ENCODE measurements at places on chromosomes 4 and X.

GRCh38 chr4:152115794-152116193 lies 355.0 kb upstream of the GATB start:
- no peak for DNase-seq

GRCh38 chr4:15240764-15241163 lies 187.1 kb upstream of the C1QTNF7 start:
- DNase-seq, result no peak

DNA sequence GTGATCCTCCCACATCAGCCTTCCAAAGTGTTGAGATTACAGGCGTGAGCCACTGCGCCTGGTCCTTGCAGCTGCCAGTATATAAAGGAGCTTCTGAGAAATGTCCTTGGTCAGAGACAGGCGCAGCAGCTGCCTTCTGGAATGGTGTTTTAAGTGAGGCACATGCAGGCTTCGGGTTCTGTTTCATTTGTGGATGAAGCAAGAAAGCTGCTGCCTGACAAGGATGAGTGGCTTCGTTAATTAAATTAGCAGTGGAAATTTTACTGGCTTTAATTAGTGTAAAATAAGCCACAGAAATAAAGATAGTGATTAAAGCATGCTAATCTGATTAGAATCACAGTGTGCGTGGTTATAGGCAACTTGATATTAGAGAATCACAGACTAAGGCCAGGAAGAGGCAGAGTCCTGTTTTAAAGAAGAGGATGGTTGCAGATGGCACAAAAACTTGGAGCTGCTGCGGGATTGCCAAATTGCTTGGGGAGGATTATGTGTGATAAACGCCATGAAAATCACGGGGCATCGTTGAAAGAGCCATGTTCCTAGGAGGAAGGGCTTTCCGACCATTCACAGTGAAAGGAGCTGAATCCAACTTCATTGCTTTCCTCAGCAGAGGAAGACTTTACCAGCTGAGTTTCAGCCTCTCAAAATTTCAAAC lies 348.4 kb upstream of the FAT1 start:
- no peak for DNase-seq

DNA sequence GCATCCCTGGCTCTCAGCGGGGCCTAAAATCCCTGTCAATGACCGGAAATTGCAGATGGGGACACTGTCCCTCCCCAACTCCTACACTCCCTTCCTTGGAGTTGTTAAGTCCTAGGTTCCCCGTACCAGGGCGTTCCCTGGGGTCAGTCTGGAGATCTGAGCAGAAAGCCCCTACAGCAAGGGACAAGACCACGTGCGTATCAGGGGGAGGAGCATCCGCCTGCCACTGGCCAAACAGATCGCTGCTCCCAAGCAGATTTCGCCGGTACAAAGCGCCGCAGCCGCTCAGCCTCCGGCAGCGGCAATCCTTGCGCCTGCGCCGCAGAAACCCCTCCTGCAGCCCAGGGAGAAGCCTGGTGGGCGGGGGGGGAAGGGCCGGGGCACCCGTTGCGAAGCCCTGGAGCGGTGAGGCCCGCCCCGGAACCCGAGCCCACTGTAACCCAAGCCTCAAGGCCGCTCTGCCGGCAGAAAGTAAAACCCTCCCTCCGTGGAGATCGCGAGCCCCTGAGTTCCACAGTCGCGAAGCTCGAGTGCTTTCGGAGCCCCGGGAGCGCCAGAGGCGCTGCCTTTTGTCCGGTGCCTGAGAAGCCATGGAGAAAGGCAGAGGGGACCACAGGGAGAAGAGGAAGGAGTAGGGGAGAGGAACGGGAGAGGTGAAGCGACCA lies 2.7 kb downstream of the CRMP1 start:
- DNase-seq, result peak; percentile 82

DNA sequence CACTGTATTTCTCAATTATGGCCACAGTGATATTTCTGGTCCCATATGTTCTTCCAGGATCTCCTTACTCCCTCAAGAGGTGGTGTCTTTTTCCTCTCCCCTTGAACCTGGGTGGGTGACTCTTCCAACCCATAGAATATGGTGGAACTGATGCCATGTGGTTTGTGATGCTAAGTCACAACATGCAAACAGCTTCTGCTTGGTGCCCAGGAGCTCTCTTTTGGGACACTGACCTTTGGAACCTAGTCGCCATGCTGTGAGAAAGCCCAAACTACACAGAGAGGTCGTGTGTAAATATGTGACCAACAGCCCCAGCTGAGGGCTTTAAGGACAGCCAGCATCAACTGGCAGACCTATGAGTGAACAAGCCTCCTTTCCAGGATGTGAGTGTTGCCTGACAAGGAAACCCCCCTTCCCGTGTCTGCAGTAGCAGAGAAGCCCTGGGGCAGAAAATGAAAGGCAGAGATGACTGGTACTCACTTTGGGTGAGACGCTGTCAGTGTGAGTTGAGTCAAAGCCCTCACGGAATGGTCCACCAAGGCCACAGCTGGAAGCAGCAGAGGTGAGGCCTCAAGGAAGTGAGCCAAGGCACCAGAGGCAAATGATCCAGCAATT lies 223.4 kb downstream of the BCOR start:
- no peak for DNase-seq

DNA sequence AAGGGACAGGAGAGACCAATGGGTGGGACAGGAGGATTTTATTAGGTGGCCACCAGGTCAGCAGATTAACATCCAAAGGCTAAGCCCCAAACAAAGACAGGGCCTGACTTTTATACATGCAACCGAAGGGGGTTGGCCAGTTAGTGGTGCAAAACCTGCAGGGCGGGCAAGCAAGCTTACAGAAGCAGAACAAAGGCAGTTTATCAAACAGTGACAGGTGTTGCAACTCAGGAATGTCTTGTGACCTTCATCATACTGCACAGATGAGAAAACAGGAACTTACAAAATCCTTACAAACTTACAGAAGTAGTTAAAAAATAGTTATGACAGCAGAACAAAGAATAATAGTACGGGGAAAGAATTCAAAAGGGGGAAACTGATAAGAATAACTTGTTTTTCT lies 708.1 kb downstream of the GLUD2 start:
- DNase-seq, result no peak

DNA sequence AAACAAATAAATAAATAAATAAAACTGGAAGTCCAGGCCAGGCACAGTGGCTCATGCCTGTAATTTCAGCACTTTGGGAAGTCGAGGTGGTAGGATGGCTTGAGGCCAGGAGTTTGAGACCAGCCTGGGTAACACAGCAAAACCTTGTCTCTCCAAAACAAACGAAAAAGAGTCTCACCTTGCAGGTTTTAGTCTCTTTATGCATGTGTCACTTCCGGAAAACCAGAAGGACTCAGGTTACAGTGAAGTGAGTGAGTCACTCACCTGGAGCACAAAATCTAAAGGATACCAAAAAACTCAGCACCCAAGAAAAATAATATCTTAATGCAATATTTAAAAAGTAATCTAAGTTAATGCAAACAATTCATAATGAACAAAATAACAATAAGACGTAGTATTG lies 20.1 kb upstream of the SLC34A2 start:
- no peak for DNase-seq

GRCh38 chr4:106677213-106677612 lies 308.6 kb upstream of the GIMD1 start:
- DNase-seq, result no peak

- DNase-seq, result no peak
Measured at GRCh38 chrX:11401966-11402365, 108.8 kb downstream of the AMELX start.

GRCh38 chr4:127212701-127213100 lies 420.1 kb upstream of the INTU start:
- DNase-seq, result no peak

DNA sequence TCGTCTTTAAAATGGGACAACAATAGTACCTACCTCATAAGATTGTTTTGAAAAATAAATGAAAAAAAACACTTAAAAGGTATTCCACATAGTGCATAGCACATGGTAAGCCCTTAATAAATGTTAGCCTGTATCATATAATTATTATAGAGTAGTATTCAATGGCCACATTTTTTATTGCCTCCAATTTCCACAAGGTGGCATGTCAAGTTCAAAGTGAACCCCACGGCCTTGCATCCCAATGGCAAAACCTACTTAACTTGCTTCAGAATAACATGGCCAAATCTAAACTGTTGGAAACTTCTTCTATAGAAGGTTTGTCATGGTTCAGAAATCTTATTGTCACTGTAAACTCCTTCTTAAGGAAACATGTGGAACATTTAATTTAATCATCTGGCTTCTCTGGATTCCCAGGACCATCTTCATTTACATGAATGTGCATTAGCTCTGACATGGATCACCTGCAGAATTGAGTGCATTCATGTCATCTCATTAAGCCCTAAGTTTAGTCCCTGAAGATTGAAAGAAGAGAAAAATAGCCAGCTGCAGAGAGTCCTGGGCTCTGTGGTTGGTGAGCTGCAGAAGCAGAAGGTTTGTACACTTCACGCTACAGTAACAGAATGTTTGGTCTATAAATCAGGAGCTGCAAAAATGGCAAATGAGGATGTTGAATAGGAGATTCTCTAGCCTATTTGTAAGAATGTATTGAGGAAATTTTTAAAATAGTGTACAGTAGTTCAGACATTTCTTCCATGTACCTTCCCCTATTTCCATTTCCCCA lies 61.0 kb downstream of the ANXA3 start:
- peak; percentile 14 for DNase-seq

- DNase-seq, result no peak
Measured at GRCh38 chrX:30864383-30864785, 24.7 kb downstream of the TAB3 start.

DNA sequence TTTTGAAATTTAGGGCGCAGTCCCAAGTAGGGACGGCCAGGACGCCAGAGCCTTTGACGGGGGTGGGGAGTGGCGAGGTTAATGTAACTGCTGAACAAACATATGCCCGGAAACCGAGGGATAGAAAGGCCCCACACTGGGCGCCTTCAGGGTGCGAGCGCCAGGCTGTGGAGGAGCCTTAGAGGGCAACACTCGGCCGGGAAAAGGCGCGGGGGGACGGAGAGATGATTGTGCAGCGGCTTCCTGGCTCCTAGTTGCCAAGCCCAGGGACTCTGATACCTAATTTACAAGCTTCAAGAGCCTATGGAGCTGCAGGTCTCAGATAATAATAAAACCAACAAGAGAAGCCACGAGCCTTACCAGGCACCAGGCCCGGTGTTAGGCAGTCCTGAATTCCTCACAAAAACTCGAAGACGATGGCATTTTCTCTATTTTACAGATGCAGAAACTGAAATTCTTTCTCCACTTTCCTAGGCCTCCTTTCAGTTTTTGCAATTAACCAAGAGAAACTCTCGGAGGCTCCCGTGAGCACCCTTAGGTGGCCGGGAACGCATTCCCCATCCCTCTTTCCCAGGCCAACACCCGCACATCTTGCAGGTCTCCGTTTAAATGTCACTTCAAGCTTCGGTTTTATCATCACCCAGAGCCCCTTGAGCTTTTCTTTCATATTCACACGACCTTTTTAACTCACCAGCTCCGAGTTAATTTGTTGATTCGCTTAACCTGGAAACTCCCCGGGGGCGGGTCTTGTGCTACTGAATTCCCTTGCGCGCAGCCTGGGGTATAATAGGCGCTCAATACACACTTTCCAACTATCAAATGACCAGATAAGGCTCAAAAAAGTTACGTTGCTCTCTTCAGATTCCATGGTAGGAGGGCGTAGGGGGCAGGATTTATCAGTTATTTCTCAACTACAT lies 6.4 kb upstream of the GSX2 start:
- DNase-seq, result no peak

DNA sequence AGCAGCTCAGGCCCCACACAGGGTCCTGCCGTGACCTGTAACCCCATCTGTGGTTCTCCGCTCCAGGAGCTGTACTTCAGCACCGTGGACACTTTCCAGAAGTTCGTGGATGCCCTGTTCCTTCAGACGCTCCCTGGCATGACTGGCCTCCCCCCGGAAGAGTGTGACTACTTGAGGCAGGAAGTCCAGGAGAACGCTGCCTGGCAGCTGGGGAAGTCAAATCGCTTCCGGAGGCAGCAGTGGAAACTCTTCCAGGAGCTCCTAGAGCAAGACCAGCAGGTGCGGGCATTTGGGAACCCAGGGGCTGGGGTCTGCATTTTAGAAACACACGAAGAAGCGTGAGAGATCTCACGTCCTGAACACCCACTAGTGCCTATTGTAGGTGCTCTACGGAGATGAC lies 72.5 kb downstream of the EVC start:
- no peak for DNase-seq

DNA sequence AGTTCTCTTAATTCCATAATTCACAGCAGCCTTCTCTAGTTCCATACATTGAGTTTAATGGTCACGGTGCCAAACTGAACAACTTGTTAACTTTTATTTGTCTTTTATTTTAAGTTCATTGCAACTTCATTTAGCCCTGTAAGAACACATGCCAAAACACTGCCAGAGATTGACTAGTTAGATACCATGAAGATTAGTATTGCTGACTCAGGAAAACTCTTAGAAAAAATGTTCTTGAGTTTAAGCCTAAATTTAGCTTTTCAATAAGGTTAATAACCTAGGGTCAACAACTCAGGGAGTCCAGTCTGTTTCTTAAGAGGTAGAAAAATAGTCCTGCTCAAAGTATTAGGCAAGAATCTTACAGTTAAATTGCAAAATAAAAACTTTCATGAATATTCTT lies 25.7 kb downstream of the SPANXN2 start:
- no peak for DNase-seq

GRCh38 chrX:39953879-39954278 lies 143.9 kb downstream of the BCOR start:
- peak; percentile 41 for DNase-seq

- DNase-seq, result no peak
Measured at GRCh38 chr4:103400405-103400804, 202.3 kb upstream of the CENPE start.

GRCh38 chr4:19135895-19136633 lies 1114.5 kb upstream of the LCORL start:
- DNase-seq, result no peak

- no peak for DNase-seq
Measured at GRCh38 chr4:17665346-17665745, 50.9 kb downstream of the MED28 start.

- DNase-seq, result no peak
Measured at GRCh38 chrX:97400492-97400891, 516.8 kb downstream of the RPA4 start.

- DNase-seq, result no peak
Measured at GRCh38 chr4:148946271-148946670, 504.1 kb upstream of the NR3C2 start.

GRCh38 chr4:110636171-110636679 lies 13.3 kb upstream of the PITX2 start:
- no peak for DNase-seq

- no peak for DNase-seq
Measured at GRCh38 chr4:41432881-41433280, 105.1 kb upstream of the LIMCH1 start.

GRCh38 chrX:152412105-152412504 lies 39.0 kb downstream of the GABRA3 start:
- DNase-seq, result no peak
